ENCODE measurements at places on chromosomes 7 and 10. TPM values are rescaled to one million over a fixed set of nuclear protein-coding genes. Genes with fewer than 3 reads are reported as not detected.

The EDRF1 gene
- 36.5 TPM for total RNA-seq

The OR6B1 gene
- not detected for total RNA-seq

The BMS1 gene
- 15.6 TPM for total RNA-seq

The RSPH10B gene
- 1.5 TPM for total RNA-seq

The FAM237B gene
- not detected for total RNA-seq

The LIPM gene
- not detected for total RNA-seq

The NEBL gene
- 2.7 TPM for total RNA-seq

The INPP5A gene
- total RNA-seq, result 29.5 TPM

The NUDT13 gene
- 1.4 TPM for total RNA-seq
